ENCODE measurements at places on chromosomes 7 and 10.

DNA sequence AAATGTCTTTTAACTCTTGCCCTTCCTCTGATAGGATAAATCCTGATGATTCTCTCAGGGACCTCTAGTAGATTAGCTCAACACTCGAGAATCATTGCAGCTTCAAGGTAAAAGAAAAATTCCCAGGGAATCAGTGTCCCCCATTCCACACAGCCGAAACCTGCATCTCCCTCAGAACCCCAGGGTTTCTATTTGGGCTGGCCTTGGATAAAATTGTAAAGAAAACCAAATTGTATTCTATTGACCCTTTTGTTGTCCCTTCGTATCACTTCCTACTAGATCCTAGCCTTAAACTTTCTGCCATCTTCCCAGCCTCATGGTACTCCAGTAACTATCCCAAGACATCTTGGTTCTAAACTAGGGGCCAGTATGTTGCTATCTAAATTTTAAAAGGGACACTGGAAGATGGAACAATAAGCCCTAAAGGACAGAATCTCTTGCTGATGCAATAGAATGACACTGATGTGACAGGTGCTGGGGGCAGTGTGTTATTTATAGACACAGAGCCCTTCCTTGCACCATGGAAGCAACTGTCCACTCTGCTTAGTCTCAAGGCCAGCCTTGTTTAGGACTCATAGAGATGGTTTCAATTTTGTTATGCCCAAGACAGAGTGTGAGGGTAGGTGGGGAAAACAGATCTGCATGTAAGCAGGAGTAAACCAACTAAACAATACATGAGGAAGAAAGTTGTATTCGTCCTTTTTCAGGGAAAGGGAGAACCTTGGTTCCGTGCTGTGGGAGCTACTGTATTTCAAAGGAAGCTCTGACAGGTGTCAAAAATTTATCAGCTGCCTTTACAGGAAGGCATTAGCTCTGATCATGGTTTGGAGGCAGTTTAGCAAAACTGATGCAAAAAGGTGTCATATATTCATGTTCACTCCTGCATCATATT lies 7.6 kb downstream of the ASB15 start:
- no peak for DNase-seq

GRCh38 chr7:106768324-106768751 lies 96.7 kb upstream of the PIK3CG start:
- DNase-seq = peak; percentile 22

- DNase-seq = no peak
Measured at GRCh38 chr7:20578257-20578771, 37.2 kb upstream of the ABCB5 start.

GRCh38 chr10:111440501-111440900 lies 363.7 kb downstream of the ADRA2A start:
- no peak for DNase-seq

GRCh38 chr10:59668096-59668495 lies 41.6 kb downstream of the SLC16A9 start:
- no peak for DNase-seq

GRCh38 chr7:637826-638225 lies 88.7 kb upstream of the DNAAF5 start:
- DNase-seq = no peak

GRCh38 chr10:119461923-119462322 lies 80.6 kb downstream of the RGS10 start:
- DNase-seq = no peak

- DNase-seq = no peak
Measured at GRCh38 chr7:55189878-55190436, 171.1 kb downstream of the EGFR start.

GRCh38 chr10:91140995-91141549 lies 79.4 kb upstream of the PCGF5 start:
- no peak for DNase-seq

- no peak for DNase-seq
Measured at GRCh38 chr10:44955413-44956070, 4.1 kb upstream of the RASSF4 start.

DNA sequence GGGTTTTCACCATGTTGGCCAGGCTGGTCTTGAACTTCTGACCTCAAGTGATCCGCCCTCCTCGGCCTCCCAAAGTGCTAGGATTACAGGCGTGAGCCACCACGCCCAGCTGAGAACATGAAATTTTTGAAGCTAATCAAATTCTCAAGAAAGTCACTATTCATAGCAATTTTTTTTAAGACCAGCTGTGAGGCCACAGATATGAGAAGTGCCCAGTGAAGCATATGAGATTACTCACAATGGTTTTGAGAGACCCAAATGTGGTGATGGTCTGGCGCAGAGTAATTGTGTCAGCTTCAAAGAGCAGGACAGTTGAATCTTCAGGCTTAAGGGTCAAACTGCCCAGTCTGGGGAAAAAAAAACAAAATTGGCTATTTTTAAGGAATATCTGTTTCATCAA lies 16.2 kb downstream of the NCOA4 start:
- no peak for DNase-seq

- no peak for DNase-seq
Measured at GRCh38 chr7:108165723-108166122, 35.6 kb upstream of the LAMB4 start.

DNA sequence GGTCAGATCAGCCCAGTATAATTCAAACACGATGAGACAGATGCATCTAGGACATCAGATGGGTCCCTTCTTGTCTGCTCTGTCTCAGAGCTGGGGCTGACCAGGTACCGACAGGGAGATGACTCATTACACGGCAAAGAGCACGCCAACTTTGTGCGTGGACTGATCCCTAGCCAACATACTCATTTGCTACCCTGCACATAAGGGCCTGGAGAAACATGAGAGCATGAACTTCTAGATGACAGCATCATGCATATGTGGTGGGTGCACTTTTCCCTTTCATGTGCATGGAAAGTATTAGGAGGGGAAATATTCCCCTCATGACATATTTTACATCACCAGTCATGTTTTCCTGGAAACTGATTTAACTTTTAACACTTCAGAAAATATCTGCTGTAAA lies 35.1 kb upstream of the NPVF start:
- DNase-seq = no peak

- no peak for DNase-seq
Measured at GRCh38 chr7:132397070-132397469, 179.2 kb downstream of the PLXNA4 start.

DNA sequence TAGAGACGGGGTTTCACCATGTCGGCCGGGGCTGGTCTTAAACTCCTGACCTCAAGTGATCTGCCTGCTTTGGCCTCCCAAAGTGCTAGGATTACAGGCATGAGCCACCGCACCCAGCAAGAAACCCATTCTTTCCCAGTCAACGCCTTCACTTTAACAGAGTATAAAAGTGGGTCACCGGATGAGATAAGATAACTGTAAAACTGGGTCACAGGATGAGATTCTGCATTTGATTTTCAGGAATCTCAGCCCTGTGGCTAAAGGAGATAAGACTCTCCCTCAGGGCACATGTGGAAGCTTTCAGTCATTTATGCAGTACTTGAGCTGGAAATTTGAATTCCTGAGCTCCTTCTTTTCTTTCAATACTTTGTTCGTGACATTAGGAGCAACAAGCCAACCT lies 70.8 kb downstream of the LRRC17 start:
- no peak for DNase-seq

DNA sequence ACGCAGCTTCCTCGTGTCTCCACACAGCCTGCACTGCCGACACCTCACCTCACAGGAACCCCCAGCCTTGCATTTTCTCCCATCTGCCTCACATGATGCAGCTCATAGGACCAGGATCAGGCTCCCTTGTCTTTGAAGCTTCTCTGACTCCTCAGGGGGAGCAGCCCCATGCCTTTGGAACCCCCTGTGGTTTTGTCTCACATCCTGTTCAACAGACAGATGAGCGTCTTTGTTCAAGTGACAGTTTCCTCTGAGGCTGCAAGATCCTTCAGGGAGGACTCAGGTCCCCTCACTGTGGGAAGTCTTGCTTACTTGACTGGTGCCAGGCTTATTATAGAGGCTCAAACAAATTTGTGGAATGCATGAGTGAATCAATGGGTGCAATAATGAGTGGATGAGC lies 667.1 kb downstream of the INHBA start:
- DNase-seq = no peak

- DNase-seq = no peak
Measured at GRCh38 chr10:132220061-132220460, 33.3 kb downstream of the DPYSL4 start.

- peak; percentile 19 for DNase-seq
Measured at GRCh38 chr7:28203508-28204240, 23.1 kb upstream of the JAZF1 start.

All from CD4-positive, alpha-beta T cell treated with Interleukin-1 beta for 1 hour (primary cell).